ENCODE measurements at places on chromosomes 5 and 9.

DNA sequence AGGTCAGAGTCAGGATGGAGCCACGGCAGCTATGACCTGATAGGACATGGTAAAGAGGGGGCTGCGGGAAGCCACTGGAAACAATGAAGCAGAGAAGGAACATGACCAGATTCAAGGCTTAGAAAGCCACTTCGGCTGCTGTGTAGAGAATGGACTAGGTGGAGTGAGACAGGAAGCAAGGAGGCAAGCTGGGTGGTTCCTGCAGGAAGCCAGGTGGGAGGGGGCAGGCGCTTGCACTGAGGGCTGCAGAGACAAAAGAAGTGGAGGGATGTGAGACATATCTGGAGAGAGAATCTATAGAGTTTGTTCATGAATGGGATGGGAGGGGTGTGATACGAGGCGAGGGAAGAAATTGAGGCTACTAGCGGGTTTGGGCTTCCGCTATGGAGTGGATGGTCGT is 19.0 kb upstream of the N4BP3 start:
- no peak for DNase-seq

DNA sequence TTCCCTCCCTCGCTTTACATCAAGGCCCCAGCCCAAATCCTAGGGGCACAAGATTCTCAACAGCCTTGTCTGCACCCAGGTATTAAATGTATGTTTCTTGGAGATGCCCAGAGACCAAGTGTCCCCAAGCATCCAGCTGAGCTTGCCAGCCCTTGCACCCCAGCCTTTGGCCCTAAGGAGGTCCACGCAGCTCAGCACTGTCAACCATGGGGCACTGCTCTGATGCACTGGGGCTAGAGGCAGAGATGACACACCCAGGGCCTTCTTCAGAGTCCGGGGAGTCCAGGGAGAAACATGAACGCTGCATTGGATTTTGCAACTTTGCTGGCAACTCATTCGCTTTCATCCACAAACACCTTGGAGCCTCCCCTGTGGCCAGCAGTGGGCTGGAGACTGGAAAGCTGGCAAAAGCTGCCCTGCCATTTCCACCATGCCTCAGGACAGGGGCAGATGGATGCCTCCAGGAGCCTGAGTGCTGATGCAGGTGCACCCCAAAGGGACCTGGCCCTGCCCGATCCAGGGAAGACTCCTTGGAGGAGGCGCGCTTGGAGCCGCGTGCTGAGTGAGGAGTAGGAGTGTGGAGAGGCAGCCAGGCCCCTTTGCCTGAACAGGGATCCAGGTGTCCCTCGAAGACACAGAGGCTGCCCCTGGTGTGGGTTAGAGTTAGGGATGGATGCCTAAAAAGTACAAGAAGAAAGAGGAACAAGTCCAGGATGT is 19.3 kb downstream of the PAEP start:
- no peak for DNase-seq

DNA sequence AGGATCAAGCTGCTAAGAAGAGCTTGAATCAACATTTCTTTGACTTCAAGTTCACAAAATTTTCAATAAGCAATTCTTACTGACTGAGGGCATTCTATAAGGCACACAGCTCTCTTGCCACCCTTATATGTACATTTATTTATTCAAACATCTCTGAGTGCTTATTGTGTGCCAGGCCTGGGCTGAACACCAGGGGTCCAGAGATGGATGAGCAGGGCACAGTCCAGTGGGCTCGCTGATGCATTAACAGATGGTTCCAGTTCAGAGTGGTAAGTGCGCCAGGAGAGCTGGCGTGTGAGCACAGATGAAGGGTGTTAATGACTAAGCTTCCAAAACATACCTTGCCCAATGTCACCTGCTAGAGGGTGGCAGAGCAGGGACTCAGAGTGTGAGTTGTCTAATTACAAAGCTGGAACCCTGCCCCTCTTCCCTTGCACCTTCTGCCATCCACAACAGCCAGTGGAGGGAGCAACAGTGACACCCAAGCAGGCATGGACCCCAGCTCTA is 24.6 kb downstream of the ALG2 start:
- DNase-seq: no peak

DNA sequence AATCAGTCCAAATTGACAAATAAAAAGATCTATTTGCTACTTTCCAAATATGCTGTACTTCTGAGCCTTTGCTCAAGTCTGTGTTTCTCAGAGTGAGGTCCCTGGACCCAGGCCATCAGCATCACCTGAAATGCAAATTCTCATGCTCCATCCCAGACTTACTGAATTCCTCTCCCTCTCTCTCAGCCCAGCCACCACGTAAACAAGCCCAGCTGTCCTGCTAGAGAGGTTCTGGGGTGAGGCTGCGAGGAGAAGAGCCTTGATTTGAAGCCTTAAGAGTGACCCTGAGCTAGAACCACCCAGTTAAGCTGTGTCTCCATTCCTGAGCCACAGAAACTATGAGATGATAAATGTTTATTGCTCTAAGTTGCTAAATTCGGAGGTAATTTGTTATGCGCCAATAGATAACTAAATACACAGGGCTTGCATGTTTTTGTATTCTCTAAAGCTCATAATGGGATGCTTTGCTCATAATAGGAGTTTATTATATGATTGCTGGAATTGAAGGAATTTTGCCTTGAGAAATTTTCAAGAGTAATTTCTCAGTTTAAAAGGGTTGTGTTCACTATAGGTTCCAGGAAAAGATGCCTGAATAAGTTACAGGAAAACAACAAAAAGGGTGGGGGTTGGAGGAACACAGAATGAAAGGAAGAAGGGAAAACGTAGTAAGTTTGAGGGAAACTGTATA is 98.9 kb upstream of the SPATA31D4 start:
- no peak for DNase-seq

GRCh38 chr9:31259824-31260223 is 1124.6 kb upstream of the ACO1 start:
- no peak for DNase-seq

DNA sequence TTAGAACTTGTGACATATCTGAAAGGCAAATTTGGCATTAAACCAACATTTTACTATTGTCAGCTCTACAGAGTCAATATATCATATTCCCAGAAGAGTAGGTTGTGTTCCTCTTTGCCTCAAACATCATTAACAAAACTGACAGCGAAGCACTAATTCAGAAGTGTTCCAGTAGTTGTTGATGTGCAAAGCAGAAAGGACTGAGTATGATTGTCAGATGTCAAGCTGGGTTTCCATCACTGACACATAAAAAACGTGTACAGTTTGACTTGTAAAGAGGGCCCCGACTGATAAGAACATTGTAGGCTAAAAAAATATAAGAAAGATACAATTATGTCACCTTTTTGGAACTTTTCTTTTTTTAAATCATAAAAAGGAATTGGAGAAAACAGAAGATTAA is 101.5 kb upstream of the ZNF608 start:
- no peak for DNase-seq

- DNase-seq: no peak
Observed at GRCh38 chr5:172678902-172679301, 37.8 kb downstream of the NEURL1B start.

DNA sequence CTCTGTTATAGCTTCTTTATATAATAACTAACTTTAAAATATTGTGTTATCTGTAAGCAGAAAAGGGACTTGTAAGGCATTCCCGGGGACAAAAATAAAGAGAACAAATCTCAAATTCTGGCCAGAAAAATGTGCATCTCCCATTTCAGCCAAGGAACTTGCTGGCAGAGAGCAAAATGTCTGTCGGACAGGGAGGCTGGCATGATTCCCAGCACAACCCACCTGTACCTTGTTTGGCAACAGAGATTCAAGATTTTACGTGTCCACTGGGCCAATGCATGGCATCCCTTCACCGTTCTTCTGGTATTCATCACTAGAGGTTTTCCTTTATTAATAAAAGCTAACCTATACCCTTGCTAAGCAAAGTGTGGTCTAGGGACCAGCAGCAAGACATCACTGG is 566.6 kb downstream of the PSAT1 start:
- DNase-seq: no peak

DNA sequence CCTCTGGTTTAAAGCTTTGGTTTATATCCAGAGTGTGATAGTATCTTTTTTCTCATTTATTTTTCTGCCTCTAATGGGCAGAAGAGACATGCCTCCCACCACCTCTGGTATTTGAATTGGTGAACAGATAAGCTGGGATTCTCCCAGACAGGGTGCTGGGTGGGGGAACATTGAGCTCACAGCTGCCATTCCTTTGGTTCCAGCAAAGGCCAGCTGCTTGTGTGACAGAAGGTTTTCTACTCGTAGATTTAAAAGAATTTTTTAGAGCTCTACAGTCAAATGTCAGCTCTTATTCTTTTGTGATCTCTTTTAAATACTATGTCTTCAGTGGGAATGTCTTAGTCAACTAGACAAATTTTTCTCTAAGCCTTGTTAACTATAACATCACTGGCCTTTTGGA is 54.7 kb upstream of the ADAMTS16 start:
- DNase-seq: no peak

DNA sequence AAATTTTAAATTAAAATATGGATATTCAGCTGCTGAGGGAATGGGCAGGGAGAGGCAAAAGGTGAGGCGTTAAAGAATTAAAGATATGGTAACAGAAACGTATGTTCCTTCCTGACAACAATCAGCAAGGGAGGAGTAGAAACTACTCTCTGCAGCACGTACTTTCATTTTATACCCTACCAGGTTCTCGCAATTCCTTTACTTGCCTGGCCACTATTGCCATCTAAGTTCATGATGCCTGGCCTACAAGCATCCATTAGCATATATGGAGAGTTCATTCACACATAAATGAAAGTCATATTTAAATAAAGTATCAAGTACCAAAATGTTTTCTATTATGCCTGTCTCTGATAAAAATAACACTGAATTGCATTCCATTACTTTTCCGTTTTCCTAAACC is 125.1 kb downstream of the BNC2 start:
- no peak for DNase-seq

- DNase-seq: no peak
Observed at GRCh38 chr5:117245130-117245529, 670.5 kb upstream of the SEMA6A start.

DNA sequence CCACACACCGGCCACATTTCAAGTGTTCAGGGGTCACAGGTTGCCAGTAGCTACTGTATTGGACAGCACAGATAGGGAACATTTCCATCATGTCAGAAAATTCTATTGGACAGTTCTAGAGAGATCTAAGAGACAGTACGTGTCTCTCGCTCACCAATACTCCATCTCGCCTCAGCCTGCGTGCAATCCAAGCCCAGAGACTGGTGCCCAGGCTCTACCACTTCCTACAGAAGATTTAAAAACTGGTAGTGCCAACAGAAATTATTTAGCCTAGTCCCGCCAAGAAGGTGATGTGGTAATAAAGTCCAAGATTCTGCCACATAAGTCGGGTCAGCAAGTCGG is 390 bp upstream of the SNX2 start:
- DNase-seq: no peak

DNA sequence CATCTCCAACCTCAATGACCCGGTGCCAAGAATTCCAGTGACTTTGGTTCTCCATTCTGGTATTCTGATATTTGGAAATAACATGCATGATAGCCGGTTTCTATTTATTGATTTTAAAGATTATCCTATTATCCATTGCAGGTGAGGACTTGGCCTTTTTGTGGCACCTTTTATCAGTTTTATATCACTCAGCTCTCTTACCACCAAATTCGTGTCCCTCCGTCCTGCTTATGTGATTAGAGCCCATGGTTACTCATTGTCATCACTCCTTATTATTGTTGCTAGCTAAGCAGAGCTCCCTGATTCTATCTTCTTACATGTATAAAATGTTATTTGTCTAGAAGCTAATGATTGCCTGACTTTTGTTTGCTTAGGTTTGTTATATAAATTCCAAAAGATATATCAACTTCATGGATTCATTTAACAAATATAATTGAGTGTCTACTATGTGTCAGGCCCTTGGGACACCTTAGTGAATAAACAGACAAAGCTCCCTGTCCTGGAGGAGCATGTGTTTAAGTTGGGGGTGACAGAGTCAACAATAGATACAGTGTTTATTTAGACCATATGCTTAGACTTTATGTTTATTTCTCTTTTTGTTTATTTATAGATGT is 138.2 kb downstream of the ADAMTS16 start:
- no peak for DNase-seq

DNA sequence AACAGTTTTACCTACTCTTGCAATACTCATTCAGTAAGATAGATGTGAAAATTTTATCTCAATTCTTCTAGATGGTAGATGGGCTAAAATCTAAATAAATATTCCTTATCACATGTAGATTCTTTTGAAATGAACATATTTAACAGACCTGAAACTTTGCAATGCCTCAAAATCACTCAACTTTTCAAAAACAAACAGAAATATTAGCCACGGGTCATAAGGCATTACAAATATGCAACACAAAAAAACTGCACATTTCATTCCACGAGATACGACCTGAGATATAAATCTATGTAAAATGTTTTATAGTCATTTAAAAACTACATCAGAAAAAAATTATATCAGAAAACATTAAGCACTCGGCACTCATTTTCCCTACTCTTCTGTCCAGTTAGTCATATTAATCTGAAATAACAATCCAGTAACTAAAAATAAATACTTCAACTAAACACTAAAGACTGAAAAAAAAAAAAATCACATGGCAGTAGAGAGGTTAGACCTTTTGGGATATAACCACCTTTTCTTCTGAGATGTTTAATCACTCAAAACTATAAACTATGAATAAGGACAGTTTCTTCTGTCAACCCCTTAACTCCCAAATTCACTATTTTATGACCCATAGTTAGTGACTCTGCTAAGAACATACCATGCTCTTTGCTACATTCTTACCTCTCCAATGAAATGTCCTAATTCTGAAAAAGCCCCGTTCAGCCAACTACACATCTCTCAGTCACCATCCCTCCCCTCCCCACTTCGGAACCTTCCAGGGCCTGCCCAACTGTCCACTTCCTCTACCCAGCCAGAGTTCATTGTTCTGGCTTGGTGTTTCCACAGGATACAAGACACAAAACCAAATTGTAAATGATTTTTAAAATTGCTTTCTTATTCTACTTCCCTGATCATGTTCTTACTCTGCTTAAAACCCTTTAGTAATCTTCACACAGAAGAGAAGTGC is 6.4 kb downstream of the HOMER1 start:
- no peak for DNase-seq

- no peak for DNase-seq
Observed at GRCh38 chr9:93207860-93208734, 24.2 kb downstream of the WNK2 start.

- DNase-seq: no peak
Observed at GRCh38 chr9:136722969-136723356, 10.6 kb downstream of the DIPK1B start.

DNA sequence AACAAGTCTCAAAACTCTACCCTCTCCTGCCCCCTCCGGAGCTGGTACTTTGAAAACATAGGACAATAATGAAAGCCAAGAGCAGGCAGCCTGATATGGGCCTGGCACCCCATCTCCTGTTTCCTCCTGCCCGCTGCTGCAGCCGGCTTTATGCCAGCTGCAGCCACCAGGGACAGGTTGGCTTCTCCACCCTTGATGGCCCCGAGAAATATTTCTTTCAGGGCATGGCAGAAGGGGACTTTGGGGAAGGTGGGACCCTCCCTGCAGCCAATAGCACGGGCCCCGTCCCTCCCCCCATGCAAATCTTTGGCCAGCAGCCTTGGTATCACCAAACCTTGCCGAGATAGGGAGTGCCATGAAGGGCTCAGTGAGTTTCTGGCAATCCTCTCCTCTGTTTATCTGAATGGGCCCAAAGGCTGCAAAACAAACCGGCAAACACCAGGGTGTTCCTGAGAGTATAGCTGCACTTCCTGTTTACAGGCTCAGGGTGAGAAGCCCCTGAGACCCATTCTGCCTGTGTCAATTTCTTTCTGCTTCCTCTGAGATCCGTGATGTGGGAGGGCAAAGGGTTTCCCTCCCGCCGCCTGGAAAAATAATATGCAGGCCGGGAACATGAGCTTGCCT is 73.4 kb upstream of the BOD1 start:
- DNase-seq: no peak

- no peak for DNase-seq
Observed at GRCh38 chr9:33737811-33738606, 57.4 kb upstream of the PRSS3 start.

- no peak for DNase-seq
Observed at GRCh38 chr5:180323160-180323559, 30.0 kb downstream of the GFPT2 start.
